Endothelial cell (in vitro differentiated cells): ENCODE measurements at places on chromosomes 13 and 19. TPM values are rescaled to one million over a fixed set of nuclear protein-coding genes. Genes with fewer than 3 reads are reported as not detected.

DNA sequence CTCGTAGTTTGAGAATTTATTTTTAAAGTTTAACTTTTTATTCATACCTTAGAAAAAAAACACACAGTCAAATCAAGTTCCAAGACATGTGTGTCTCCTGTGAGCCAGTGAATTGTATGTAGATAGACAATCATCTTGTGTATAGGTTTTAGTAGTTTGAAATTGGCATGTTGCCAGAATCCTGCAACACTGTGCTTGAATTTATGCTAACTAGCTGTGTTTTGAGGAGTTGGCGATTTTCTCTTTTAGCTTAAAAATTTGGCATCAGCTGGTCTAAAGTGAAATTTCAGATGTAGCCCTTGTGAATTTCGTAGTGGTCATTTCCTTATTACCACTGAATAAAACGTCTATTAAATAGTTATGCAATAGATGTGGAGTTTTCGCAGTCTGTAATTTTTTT is 213.2 kb downstream of the ATP8A2 start:
- DNase-seq = no peak

GRCh38 chr13:33752597-33752996 is 65.4 kb upstream of the RFC3 start:
- no peak for DNase-seq

DNA sequence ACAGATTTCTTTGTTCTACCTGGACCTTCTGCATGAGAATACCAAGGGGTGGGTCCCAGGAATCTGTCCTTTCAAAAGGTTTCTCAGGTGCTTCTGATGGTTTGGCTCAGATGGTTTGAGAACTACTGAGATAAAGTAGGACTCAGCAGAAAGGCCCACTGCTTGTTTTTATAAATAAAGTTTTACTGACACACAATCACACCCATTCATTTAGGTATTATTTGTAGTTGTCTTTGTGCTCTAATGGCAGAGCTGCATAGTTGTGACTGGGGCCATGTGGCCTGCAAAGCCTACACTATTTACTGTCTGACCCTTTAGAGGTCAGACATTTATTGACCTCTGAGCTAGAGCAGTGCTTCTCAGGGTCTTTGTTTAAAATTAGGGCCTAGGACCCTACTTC is 17.6 kb downstream of the EDDM13 start:
- no peak for DNase-seq

The TCF3 gene
- 255 TPM for total RNA-seq

The TPTE2 gene
- total RNA-seq = not detected

The OR4F17 gene
- not detected for total RNA-seq
